AG04450 (cell line): ENCODE measurements at places on chromosomes 2 and 18.
A peak's percentile ranks its signal among the peaks of the same experiment; 100 is the strongest.

DNA sequence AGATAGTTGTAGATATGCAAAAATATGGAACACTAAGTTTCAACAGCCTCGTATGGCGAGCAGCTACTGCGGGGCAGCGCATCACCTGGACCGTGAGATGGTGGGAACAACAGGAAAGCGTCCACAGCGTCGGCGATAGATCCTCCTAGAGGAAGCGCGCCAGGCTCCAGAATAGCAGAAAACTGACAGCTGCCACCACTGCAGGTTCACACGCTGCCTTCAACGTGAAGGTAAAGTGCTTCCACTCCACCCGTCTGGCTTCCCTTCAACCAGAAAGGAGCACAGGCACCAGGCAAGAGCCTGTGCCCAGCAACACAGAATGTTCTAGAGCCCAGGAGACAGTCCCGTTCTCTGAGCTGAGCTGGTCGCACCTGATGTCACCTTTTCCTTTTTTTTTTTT lies 20.0 kb downstream of the FBXO48 start:
- DNase-seq, result no peak

DNA sequence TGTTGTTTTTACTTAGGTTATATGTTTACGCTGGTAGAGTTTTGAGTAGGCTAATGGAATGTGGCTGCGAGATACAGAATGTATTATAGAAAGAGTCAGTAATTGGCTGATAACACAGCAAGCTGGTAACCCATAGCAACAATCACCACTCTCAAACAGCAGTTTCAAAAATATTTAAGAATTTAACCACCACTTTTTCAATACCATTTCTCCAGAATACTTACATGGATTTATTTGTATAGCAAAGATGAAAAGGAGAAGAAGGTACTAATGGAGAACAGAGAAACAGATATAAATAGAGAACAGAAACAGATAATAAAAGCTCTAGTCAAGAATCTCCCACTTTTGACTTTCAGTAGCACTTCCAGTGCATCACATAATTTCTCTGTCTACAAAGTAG lies 188.3 kb upstream of the SLC39A10 start:
- DNase-seq, result no peak

DNA sequence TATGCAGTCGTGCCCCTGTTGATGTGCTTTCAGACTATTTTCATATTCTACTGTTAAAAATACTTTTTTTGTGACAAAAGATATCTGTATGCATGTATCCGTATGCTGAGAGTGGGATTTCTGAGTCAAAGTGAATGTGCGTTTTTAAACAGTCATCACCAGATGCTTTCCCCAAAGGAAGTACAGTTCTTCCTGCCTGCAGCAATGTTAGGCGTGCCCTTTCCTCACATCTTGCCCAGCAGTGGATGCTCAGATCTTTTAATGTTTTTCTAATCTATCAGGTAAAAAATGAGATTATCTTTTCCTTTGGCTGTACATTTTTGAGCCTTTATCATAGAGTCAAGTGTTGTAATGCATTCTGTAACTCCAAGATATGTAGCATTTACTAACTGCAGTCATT lies 111.7 kb downstream of the PTPRM start:
- no peak for DNase-seq

DNA sequence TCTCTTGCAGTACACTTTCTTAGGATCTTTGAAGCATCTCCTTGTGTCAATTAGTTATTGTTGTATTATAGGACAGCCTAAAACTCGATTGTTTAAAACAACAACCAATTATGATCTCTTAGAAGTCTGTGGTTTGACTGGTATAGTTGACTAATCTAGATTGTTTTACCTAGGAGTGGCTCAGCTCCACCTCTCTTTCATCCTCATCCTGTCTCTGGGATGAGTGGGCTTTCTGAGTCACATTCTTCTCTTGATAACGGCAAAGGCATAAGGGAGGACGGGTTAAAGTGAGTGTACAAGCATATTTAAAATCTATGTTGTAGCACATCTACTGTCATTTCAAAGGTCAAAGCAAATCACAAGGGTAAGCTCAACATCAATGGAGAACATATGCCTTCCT lies 102.3 kb upstream of the GULP1 start:
- peak; percentile 1 for DNase-seq

DNA sequence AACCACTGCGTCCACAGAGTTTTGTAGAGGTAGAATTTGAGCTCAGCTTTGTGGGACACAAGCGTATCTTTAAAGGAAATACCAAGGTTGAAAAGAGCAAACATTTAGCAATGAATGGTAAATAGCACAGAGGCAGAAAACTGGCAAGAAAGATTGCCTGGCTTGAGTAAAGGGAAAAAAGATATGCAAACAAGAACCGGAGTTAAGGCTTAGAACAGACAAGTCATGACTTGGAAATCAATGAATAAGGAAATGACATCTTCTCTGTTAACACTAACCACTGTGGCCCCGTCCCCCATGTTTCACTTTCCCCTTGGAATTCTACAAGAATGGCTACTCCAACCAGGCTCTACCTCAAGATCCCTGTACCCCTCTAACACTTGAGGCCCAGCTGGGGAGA lies 3.8 kb downstream of the STAM2 start:
- no peak for DNase-seq

DNA sequence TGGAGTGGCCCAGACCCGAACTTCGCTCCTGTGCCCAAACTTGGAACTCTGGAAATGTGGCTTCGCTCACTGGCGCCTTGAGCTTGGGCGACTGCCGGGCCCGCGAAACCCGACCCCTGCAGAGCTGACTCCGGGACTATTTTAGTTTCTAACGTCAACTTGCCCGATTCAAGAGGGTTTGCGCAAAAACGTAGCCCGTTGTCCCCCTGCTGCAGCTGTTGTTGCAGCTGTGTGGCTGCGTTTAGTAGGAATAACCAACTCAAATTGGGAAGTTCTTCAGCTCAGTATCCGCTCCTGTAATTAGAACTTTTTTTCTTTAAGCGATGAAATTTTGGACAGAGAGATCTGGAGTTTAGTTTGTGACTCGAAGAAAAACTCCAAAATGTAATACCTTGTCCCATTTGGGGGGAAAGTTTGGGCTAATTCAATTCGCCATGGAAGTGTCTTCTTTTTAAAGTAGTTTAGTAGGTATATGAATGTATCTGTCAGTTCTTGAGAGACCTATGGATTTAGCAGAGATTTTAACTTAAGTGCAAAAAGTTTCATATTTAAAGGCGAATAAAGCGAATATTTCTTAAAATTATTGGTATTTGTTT lies 559 bp downstream of the MYL12A start:
- no peak for DNase-seq

DNA sequence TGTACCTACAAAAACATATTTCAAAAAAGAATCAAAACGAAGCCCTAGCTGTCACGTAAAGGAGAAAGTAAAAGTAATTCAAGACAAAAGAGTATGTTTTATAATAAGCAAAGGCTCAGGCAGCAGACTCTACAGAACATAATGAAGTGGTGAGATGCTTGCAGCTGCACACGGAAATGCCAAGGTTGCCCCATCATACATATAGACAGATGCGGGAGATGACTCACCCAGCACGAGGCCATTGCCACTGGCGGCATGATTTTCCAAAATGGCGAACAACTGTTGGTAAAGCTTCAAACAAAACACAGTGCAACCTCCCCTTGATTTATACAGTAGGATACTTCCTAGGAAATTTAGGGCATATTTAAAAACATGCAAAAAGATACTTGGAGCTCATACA lies 26.0 kb upstream of the C1QL2 start:
- DNase-seq, result no peak

DNA sequence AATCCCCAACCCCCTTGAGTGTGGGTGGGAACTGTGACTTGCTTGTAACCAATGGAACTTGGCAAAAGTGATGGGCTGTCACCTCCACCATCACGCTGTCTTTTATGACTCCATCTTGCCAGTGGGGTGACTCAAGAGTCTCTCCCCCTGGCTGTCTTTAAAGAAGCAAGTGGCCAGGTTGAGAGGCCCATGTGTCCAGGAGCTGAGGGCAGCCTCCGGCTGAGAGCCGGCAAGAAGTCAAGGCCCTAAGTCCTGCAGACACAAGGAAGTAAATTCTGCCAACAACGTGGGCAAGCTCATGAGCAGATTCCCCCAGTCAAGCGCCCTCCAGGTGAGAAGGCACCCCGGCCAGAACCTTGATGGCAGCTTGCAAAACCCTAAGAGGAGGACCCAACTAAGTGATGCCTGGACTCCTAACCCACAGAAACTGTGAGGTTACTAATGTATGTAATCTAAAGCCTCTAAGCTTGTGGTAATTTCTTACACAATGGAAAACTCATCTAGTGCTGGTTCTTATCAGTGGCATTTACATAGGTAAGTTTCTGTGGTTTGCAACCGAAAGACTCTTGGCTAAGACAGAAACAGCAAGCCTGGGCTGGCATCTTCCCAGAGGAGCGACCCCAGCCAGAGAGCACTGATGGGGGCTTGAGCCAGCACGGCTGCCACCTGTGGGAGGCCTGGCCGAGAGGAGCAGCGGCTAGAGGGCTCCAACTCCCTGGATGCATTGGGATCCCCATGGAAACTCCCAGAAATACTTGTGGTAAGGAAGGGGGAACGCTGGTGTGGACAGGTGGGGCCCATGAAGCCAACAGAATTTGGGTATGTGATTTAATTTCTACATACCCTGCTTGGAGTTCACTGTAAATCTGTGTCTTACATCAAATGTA lies 49.3 kb downstream of the CIB4 start:
- no peak for DNase-seq

DNA sequence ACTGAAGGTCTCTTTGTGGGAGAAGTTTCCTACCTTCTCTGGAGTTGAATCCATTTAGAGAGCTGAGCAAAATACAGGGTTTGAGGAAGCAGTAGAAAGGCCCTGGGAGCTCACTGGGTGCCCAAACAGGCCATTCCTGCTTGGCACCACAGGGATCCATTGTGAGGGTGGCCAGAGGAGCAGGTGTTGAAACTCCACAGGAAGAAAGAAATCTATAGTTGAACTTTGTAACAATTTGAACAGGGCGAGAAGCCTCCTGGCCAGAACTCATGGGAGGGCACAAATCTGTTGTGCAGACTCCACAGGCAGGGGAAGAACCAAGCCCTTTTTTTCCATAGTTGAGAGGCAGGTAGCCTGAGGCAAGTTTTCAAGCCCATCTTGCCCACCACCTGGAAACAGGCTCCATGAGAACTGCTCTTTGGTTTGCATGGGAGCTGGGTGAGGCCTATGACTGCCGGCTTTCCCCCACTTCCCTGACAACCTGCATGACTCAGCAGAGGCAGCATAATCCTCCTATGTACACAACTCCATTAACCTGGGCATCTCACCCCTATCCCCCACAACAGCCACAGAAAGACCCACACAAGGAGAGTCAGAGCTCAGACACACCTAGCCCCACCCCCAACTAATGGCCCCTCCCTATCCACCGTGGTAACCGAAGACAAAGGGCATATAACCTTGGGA lies 1053.0 kb downstream of the TSN start:
- no peak for DNase-seq

DNA sequence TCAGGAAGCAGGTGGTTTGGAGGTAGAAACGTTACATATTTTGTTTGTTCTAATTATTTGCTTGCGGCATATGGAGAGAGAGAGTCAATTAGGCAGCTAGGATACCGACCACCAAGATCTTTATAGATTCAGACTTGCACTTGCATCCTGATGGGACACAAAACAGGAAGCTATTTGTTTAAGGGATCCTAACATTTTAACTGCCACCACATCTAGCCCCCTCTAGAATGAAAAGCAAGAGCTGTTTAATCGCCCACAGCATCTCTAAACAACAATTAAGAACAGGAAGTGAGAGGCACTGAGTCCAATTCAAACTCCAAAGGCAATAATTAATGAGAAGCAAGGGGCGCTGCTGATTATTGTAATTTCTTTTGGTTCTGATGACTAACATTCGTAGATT lies 182.0 kb upstream of the LINC00305 start:
- DNase-seq, result no peak

- no peak for DNase-seq
Measured at GRCh38 chr2:241226723-241227572, 38.5 kb downstream of the ANO7 start.

- DNase-seq, result no peak
Measured at GRCh38 chr2:183536290-183536689, 412.0 kb downstream of the NUP35 start.

DNA sequence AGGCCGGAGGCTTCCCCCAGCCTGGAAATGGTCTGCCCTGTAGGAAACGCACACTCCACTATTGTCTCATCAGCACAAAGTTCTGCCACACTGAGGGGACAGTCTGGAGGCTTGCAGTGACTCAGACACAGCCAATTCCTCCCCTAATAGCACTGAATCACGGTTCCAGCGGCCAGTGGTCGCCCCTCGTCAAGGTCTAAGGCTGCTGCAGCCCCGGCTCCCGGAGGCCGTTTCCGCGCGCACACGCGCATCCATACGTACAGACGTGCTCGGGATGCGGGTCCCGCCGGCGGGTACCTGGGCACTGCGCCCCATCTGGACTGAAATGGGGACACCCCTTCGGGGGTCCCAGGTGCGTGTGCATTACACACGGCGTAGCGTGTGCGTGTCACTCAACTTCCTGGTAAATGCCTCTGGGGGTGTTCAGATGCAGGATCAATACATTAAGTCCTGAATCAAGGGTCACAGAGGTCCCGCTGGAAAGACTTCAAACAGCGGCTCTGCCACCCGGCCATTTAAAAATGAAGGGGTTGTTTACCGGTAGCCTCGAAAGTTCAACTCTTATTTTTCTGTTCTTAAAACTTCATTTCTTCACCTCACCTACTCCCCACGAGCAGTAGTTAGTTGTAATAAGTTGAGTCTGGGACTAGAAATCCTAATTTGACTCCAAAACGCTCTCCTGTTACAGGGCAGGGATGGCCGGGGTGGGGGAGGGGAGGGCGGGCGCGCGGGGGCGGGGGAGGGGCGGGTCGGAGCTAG lies 572 bp upstream of the ZNF516 start:
- no peak for DNase-seq

DNA sequence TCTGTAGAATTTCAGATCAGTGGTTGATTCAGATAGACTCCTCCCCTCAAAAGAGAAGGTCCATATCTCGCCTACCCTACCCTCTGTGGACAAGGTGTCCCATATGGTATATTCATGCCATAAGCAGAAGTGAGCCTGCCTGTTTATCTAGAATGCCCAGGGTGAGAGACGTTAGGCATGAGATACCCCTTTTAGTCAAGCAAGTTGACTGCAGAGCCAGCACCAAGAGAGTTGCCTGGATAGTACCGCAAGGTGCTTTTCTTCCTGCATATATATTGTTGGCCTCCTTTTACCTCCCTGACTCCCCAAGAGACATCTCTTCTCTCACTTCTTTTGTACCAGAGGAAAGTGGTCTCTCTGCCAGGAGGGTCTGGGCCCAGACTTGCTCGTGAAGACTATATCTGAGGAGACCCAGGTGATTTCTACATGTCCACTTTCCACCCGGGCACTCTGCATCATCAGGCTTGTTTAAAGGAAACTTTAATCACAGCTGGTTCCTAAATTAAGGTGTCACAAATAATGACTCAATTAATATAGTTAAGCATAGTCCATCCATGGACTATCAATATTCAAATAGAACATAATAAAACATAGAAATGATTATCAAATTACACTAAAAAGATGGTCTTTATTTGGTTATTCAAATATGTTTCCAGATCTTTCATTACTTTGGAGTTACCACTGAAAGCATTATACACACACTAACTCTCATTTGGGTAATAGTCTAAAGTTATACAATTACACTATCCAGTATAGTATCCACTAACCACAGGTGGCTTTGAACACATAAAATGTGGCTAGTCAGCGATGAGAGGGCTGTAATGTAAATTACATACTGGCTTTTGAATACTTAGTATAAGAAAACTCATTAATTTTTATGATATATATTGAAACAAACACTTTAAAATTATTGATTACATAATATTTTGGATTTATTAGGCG lies 4.1 kb downstream of the ITGA4 start:
- DNase-seq, result no peak

GRCh38 chr2:82075875-82076274 lies 1771.3 kb upstream of the LRRTM1 start:
- no peak for DNase-seq
